Activated CD4-positive, alpha-beta T cell treated with anti-CD3 and anti-CD28 coated beads, Interleukin-2, amount 10 ng/mL, durations not matched to agents 24 days and 14 days (primary cell): ENCODE measurements at places on chromosomes 11 and 22. TPM values are rescaled to one million over a fixed set of nuclear protein-coding genes. Genes with fewer than 3 reads are reported as not detected.

OR52H1 gene
- total RNA-seq, result not detected in 2 replicates

DNA sequence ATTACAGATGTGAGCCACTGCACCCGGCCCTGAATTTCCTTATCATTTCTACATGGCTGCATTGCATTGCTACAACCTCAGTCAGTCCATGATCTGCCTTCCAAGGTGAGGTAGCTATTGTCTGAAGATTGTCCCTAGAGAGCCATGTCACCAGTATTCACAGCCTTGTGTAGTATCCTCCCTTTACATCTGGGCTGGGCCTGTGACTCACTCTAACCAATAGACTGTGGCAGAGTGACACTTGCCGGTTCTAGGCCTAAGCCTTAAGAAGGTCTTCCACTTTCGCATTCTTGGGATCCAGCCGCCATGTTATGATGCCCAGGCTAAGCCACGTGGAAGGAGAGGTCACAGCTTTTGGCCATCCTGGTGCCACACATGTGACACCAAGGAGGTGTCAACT lies 10.1 kb upstream of the PLEKHB1 start:
- no peak overlapping the region for H3K27ac ChIP-seq
- H3K27me3 ChIP-seq, result no peaks in the 10 kb centered on the region
- peaks cover 10% of the 10 kb centered on the region for H3K4me1 ChIP-seq
- no peaks in the 10 kb centered on the region for H3K36me3 ChIP-seq
- no peak for DNase-seq

- DNase-seq, result no peak
- H3K36me3 ChIP-seq, result no peaks in the 10 kb centered on the region
- H3K4me1 ChIP-seq, result peaks cover 3% of the 10 kb centered on the region
- H3K27me3 ChIP-seq, result peaks cover 12% of the 10 kb centered on the region
These were observed 33.3 kb downstream of the ABTB2 start for GRCh38 chr11:34324466-34324865.

GRCh38 chr11:94560834-94561233 lies 6.3 kb upstream of the PIWIL4 start:
- no peak for DNase-seq
- no peaks in the 10 kb centered on the region for H3K36me3 ChIP-seq
- H3K27ac ChIP-seq, result no peak overlapping the region
- no peaks in the 10 kb centered on the region for H3K27me3 ChIP-seq
- H3K4me1 ChIP-seq, result no peaks in the 10 kb centered on the region

DNA sequence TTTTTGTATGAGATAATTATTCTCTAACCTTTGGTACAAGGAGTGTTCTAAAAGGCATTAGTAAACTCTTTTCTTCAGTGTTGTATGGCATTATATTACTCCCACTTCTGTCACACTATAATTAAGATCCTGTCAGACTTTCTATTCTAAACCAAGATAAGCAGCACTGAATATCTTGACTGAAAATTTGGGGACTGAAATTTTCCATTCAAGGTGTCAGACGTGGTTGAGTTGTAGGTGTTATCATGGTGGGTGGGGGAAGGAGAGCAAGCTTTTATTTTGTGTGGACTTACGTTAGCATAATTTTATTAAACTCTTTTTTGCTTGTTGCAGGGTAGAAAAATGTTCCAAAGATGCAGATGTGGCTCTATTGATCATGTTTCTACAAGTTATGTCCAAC lies 22.9 kb downstream of the MUC15 start:
- no peaks in the 10 kb centered on the region for H3K27me3 ChIP-seq
- no peak overlapping the region for H3K4me3 ChIP-seq
- H3K27ac ChIP-seq, result no peak overlapping the region
- no peaks in the 10 kb centered on the region for H3K4me1 ChIP-seq

DNA sequence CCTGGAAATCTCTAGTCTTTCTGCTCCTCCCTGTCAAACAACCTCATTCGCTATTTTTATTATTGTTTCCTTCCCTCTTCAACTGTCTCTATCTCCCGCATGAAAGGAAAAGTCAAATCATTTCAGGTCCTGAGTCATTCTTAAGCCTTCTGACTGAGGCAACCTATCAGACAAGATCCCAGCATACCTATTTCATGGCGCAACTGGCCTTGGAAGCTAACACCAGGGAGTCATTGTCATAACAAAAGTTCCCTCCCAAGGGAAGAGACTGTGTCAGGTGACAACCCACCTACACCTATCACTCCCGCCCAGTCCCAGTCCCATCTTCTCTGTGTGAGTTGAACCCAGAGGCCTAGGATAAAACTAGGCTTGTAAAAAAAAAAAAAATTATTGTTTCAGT lies 10.2 kb upstream of the ARHGAP42 start:
- H3K4me1 ChIP-seq, result peaks cover 3% of the 10 kb centered on the region
- H3K27me3 ChIP-seq, result no peaks in the 10 kb centered on the region
- no peak overlapping the region for H3K27ac ChIP-seq
- no peaks in the 10 kb centered on the region for H3K36me3 ChIP-seq
- no peak for DNase-seq
- no peak overlapping the region for H3K4me3 ChIP-seq

GRCh38 chr11:27626269-27626937 lies 73.9 kb downstream of the BDNF start:
- H3K27ac ChIP-seq, result no peak overlapping the region
- H3K4me3 ChIP-seq, result no peak overlapping the region
- H3K4me1 ChIP-seq, result no peaks in the 10 kb centered on the region

GRCh38 chr11:86577644-86578636 lies 94.5 kb downstream of the ME3 start:
- H3K4me3 ChIP-seq, result no peak overlapping the region
- no peaks in the 10 kb centered on the region for H3K27me3 ChIP-seq
- H3K36me3 ChIP-seq, result no peaks in the 10 kb centered on the region

DNA sequence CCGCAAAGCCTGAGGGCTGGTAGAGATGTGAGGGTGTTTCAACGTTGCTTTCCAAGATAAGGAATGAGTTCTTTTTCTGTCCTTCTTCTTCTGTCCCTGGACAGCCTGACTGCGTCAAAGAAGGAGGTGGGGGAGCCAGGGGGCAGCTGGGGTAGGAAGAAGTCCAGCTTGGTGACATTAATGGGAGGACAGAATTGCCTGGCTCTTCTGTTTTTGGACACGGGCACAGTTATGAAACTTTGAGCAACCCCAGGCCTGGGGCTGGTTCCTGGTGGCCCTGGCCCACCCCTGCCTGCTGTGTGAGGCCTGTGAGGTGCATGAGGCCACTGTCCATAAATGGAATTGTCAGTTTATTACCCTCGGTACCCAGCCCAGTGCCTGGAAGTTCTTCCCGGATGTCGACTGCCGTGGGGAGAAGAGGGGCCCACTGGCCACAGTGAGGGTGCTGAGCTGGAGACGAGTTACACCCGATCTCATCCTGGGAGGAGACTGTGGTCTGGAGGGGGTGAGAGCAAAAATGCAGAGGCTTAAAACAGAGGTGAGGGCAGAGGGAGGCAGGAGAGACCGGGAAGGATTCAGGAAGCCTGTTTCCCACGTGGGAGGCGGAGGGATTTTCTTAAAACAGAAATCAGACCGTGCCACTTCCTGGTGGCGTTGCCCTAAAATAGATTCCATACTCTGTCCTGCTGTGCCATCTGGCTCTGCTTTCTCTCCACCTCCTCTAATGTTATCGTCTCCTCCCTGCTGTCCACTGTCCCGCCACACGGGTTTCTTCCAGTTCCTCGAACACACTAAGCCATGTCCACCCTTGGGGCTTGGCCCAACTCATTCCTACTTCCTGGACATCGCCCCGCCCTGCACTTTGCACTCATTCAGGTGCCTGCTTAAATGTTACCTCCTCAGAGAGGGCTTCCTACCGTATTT lies 59.7 kb upstream of the RASD2 start:
- H3K27ac ChIP-seq, result no peak overlapping the region
- no peak overlapping the region for H3K4me3 ChIP-seq

DNA sequence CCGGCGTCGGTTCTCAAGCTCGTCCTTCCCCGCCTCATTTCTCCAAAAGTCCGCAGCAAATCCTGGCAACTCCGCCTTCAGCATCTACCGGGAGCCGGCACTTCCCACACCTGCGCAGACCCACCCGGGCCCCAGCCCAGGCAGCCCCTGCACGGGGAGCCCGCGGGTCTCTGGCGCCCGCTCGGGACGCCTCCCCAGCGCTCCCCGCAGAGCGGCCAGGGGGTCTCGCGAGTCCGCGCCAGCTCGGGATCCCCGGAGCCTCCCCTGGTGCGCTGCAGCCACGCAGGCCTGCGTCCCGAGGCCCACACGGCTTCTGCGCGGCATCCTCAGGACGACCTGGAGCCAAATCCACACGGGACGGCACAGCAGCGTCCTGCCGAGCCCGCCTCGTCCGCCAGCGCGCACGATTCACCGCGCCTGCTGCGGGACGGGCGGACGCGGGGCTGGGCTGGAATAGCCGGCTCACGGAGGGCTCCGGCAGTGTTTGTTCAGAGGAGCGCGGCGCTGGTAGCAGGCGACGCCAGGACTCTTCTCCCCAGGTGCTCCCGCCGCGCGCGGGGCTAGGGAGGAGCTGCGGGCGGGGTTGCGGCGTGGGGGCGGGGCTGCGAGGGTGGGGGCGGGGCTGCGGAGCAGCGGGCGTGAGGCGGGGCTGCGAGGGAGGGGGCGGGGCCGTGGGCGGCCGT lies 816 bp upstream of the PHRF1 start:
- H3K27ac ChIP-seq, result peak overlapping the region; percentile 7
- DNase-seq, result peak; percentile 90
- H3K36me3 ChIP-seq, result peaks cover 6% of the 10 kb centered on the region
- peaks cover 32% of the 10 kb centered on the region for H3K4me1 ChIP-seq
- peaks cover 4% of the 10 kb centered on the region for H3K27me3 ChIP-seq
